SK-N-MC (cell line): ENCODE measurements at places on chromosomes 1 and 21.

GRCh38 chr1:227942716-227943261, 4.9 kb downstream of the WNT9A start:
- no peak for DNase-seq

DNA sequence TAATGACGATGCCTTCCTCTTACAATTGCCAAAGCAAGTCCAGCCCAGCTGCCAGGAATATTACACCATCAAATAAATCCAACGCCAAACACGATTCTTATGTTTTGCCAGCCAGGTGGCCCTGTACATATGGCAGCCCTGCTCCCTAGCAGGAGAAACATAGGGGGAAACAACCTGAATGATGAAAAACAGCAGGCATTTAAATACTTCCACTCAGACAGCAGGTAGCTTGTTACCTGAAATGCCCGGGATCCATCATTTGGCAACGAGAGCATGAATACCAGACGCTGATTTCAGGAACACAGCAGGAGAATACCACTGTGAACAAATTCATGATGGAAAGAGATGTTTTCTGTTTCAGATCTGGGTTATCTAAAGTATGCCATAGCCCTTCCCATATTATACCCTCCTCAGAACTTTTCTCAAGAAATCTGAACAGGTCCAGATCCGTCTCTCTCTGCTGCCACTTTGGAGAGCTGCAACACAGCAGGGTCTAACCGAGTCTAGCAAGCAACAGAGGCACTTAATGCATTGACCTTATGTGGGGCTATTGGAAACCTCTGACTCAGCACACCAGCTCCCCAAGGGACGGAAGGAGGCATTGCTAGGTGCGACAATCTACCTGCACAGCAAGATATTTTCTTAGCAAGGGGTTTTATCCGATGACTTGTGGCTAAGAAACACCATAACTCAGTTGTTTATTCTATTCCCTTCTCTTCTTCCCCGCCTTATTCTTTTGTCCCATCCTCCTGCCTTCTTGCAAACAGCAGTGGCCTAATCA, 166.3 kb downstream of the BARHL2 start:
- no peak for DNase-seq

- DNase-seq: peak; percentile 35
Observed at GRCh38 chr1:170967042-170967910, 31.9 kb downstream of the MROH9 start.

DNA sequence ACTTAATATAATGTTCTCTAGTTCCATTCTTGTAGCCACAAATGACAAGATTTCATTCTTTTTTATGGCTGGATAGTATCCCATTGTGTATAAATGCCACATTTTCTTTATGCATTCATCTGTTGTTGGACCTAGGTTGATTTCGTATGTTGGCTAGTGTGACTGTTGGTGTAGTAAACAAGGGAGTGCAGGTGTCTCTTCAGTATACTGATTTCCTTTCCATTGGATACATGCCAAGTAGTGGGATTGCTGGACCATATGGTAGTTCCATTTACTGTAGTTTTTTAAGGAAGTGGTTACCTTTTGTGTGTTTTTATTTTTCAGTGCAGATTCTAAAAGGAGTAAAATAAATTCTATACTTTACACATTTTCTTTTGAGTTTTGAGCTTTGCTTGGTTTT, 5.7 kb downstream of the PARK7 start:
- no peak for DNase-seq

DNA sequence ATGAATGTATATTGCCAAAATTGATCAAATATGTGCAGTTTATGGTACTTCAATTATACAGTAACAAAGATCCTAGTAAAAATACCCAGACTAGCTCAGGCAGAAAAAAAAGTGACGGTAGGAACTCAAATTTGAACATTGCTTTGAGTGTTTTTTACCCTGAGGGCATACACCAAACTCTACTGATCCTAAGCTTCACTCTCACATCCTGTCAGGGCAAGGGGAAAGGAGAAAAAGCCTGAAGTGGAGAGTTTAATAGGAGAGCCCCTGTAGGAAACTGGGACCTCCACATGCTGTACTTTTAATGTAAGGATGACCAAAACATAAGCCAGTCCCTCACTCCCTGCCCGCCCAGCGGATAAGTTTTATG, 59.8 kb upstream of the GNG12 start:
- peak; percentile 16 for DNase-seq

- DNase-seq: no peak
Observed at GRCh38 chr1:185453496-185454192, 136.6 kb upstream of the IVNS1ABP start.

- DNase-seq: no peak
Observed at GRCh38 chr1:169110236-169110635, 3.7 kb downstream of the ATP1B1 start.

GRCh38 chr1:38004284-38005108, 818 bp downstream of the FHL3 start:
- DNase-seq: no peak

- no peak for DNase-seq
Observed at GRCh38 chr1:99228153-99228552, 36.1 kb upstream of the PLPPR4 start.

GRCh38 chr1:27395441-27396195, 3.2 kb downstream of the GPR3 start:
- no peak for DNase-seq

DNA sequence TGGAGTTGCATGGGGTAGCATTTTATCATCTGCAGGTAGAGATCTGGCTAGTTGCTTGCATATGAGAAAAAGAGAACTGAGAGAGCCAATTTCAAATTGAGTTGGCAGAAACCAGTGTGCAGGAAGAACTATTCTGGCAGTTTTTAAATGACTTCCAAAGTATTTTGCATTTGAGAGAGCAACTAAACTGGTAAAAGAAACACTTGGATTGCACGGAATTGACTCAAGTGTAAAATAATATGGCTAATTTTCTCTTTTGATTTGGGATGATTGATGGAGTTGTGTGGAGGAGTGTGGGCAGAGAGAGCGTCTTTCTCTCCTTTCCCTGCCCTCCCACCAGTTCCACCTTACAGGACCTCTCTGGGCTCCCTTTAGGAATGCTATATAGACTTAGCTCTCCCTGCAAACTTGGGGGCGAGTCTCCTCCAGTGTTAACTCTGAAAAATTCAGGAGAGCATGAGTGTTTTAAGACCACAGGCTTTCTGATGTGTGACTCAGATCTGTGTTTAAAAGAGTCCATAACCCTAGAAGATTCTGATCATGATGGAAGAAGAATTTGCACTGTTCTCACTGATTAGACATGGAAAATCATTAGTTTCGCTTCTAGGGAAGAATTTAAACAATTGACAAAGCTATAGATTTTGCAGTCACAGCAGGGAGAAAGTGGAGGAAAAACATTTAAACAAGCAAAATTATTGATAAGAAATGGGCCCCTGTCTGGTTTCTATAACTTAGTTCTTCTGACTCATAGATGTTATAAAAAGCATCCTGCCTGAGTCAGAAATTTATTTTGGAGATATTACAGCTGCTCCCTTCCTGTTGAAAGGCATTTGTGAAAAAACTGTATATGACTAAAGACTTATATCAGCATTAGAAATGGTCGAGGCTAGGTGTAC, 24.9 kb upstream of the CTBS start:
- no peak for DNase-seq

DNA sequence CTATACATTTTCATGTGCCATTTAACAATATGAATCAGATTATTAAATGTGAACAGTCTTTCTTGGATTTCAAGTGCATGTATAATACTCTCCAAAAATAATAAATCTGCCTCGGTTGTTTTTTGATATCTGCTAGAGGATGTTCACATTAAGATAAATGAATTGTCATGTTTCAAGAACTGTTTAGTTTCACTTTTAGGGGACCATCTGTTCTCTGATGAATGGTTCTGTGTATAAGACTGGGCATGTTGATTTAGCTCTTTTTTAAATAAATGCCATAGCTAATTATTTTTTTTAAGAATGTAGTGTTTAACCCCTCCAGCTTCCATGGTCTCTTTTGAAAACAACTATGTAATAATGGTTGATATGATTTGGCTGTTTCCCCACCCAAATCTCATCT, 1245.1 kb upstream of the ADGRL4 start:
- no peak for DNase-seq

DNA sequence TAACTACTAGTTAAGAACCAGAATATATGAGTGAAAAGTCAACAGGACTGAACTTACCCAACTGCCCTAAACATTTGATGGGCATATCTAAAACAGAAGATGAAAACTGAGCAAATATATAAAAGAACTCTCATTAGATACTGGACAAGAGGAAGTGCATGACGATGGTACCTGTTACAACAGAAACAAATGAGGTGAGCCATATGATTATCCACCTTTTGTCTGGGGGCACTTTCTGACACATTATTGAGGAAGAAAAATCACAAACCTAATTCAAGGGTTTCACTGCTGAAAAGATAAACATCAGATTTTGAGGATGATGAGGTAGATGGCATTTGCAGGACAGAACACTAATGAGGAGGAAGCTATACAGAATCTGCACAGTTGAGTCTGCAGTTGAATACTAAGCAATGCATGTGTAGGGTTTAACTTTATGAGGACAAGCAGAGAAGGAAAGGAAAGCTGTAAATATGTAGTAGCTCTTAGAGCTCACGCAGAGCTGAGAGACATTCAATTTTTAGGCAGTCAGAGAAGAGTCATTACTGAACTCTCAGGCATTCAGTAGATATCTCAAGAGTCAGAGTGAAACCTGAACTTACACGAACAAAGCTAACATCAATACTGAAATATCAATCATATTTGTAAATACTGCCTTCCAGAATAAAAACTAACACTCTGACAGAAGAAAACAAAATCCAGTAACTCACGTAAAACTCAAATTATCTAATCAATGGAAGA, 262.1 kb downstream of the AKT3 start:
- no peak for DNase-seq

- no peak for DNase-seq
Observed at GRCh38 chr1:209176866-209177430, 406.6 kb upstream of the CAMK1G start.

DNA sequence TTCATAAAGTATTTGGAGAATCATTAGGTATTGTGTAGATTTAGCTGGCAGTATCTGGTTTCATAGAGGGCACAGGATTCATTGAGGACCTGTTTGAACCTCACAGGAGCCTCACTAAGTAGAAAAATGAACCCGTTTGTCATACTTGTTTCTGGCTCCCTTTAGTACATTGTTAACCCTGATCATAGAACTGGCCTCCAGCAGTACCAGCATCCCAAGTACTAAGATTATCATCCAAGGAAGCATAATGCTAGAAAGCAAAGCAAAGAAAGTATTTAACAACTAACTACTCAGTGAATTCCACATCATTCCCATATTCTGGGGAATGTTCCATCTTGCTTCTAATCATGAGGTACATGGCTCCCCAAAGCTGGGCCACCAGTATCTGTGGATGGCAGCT, 54.9 kb downstream of the IVNS1ABP start:
- no peak for DNase-seq

DNA sequence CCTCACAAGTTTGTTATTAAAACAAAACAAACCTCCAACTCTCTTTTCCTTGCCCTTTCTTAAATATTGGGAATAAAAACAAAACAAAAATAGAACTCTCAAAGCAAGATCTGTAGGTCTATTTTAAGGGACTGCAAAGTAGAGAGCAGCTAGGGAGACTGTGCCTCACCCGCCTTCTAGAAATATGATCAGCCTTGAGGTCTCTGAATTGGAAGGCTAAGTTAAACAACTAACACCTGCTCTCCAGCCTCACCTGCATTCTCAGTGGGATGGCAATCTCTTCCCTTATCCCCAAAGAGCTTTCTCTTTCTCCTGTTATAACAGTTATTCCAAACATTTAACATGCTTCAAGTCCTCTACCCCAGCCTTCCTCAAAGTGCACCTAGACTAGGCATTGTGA, 75.5 kb upstream of the TNR start:
- DNase-seq: no peak
